ENCODE measurements at places on chromosomes 3 and 15. TPM values are rescaled to one million over a fixed set of nuclear protein-coding genes. Genes with fewer than 3 reads are reported as not detected.

WDR6 gene
- 294 TPM for total RNA-seq

CEP152 gene
- 17.4 TPM for total RNA-seq

SAMD7 gene
- total RNA-seq, result not detected

ARPP21 gene
- total RNA-seq, result 0.12 TPM

CRYGS gene
- 4.3 TPM for total RNA-seq

SNTN gene
- total RNA-seq, result not detected

ACOX2 gene
- 1.0 TPM for total RNA-seq

RTP4 gene
- not detected for total RNA-seq

ZBBX gene
- total RNA-seq, result 1.6 TPM

FETUB gene
- not detected for total RNA-seq

GPR62 gene
- 0.18 TPM for total RNA-seq

WDR93 gene
- total RNA-seq, result not detected
